ENCODE measurements at places on chromosomes 6 and 20.

GRCh38 chr6:88339761-88340160 is 173.6 kb upstream of the CNR1 start:
- DNase-seq = no peak

- no peak for DNase-seq
Measured at GRCh38 chr6:154384191-154384590, 27.6 kb upstream of the IPCEF1 start.

DNA sequence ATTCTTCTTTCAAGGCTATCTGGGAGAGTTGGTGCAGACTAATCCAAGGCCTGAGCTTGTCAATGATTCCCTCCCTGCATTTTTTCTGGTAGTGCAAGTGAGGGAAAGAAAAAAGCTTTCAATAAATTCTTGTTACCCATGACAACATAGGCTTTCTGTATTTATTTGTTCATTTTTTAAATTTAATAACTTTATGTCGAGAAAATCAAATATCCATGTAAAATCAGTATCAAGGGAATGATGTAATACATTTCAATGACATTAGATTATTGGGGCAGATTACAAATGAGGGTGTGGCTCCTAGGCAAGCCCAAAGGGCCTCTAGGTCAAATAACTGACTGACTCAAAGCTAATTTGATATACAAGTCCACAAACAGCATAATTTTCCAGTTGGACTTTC is 104.0 kb downstream of the GJA1 start:
- no peak for DNase-seq

DNA sequence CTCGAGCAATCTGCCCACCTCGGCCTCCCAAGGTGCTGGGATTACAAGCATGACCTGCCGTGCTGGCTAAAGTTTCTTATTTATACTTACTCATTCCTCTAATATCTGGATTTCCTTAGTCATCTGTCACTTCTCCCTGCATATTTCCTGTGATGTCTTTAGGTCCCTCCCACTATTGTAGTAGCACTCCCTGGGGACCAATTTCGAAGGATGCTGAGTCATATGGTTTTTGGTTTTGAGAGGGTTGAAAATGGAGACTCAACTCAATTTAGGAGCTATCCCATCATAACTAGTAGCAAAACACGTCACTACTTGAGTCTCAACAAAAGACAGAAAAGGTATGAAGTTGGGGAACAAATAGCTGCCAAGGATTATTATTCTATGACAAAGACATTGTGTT is 20.2 kb downstream of the MCUR1 start:
- DNase-seq = no peak

DNA sequence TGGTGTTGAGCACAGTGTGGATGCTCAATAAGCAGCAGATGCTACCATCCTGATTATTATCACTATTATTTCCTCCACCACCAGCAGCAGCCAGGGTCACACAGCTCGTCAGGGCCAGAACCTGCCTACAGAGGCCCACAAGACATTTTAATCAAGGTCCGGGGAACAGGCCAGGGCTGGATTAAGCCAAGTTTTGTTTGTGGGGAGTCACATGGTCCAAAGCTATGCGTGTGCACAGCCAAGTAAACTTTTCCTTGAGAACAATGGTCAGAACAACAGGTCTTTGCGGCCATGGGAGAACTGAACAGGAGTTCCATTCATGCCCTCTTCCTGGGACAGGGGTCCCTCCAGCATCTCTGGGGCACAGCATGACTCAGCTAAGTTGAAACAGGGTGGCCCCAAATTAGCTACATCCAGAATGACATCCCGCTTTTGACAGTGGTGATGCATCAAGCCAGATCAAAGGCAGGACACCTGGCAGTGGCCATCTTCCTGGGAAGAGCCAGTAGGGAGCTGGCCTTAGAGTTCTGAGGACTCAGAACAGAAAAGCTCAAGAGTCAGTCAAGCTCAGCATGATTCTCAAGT is 11.7 kb downstream of the SNTA1 start:
- DNase-seq = no peak

GRCh38 chr20:18388860-18389259 is 78.0 kb downstream of the DZANK1 start:
- DNase-seq = no peak

- DNase-seq = no peak
Measured at GRCh38 chr20:46368902-46369268, 37.5 kb downstream of the ELMO2 start.

DNA sequence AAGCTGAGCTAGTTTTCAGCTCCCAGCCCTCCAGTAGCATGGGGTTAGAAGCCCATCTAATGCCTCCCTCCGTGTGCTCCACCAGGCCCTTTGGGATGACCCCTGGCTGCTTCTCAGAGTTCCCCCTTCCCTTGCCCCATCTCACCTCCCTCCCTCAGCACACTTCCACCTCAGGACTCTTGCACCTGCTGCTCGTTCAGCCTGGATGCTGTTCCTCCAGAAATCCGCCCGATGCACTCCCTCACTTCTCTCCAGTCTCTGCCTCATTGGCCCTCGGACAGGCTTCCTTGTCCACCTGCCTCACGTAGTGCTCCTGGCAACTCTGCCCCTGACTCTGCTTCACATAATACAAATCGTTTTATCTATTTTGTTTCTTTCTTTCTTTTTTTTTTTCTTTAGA is 26.8 kb downstream of the FGD2 start:
- no peak for DNase-seq

DNA sequence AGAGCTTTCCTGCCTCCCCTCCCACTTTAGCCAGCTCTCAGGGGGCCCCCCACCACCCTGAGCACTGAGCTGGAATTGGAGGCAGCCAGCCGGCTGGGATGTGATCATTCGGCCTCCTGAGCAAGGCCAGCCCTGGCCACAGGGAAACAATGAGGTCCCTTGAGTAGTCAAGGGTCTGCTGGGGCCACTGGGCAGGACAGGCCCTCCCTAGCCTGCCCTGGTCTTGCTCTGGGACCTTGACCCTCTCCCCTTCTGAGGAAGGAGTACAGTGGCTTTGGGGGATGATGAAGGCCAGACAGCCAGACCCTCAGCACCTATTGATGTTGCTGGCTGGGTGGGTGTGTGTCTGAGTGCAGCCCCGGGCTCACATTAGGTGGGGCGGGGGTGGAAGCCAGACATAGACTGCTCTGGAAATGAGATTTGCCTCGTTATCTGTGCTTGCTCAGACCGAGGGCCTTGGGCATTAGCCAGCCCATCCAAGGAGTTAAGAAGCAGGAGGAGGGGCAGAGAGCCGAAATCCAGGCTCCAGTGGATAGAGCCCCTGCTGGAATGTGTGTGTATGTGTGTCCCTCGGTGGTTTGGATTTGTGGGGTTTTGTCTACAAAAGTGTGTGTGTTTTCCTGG is 21.3 kb downstream of the CD40 start:
- DNase-seq = no peak

GRCh38 chr20:23235173-23236027 is 115.2 kb upstream of the NXT1 start:
- no peak for DNase-seq

DNA sequence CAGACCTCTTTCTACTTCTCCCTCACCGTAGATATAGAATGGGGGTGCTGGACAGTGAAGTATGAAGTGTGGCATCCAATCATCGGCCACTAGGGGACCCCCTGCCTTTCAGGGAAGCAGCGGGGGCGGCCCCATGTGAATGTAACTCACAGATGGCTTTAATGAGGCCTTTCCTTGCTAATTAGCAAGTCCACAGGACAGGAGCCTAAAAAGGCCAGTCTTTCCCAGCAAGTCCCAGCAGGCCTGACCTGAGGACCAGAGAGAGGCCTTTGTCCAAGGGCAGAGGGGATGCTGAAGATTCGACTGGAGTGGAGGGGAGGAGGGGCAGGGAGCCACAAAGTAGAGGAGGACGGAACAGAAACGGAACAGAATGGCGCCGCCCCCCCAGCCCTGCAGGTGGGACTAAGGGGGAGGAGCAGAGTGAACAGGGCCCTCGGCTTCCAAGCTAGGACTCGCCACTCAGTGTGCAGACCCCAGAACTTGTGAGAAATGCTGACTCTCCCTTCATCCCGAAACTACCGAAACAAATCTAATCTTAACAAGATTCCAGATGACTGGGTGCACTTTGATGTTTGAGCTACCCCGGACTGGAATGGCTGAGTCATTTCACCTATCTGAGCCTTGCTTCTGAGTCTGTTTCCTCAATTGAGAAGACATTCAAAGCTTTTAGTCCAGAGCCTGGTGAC is 5.8 kb downstream of the C6orf132 start:
- no peak for DNase-seq

- no peak for DNase-seq
Measured at GRCh38 chr20:40667503-40667902, 21.5 kb downstream of the MAFB start.

DNA sequence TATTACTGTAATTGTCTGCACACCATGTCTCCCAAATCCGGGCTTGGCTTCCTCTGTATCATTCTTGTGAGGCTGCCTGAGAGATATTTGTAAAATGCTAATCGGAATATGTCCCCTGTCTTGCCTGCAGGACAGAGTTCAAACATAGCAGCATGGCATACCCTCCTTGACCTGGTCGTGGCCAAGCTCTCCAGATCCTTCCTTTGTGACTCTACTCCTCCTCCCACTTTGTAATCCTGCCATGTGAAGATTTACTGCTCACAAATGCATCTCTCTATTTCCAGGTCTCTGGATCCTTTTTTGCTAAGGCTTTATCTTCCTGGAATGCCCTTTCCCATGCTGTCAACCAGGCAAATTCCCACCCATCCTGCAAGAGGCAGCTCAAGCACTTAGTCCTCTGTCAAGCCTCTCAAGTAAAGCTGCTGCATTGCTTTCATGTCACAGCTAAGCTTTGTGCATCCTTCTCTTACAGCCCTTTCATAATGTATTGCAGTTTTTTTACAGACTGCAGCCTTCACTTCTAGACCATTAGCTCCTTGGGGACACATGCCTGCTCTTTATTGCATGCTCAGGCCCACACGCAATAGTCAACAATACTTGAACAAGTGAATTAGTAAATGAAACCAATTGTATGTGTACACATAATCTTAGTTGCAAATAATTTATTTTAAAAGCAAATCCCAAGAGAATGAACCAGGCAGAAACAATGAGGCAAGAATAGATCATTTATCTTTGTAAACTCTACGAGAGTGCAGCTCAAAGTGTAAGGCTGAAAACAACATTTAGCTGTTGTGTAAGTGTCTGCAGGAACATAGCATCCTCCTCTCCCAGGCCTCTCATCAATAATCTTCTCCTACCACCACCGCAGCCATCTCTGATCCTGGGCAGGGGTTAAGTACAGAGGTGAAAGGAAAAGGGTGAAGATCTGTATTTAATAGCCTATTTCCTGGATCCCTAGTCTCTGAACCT is 45.8 kb downstream of the HIVEP2 start:
- no peak for DNase-seq

DNA sequence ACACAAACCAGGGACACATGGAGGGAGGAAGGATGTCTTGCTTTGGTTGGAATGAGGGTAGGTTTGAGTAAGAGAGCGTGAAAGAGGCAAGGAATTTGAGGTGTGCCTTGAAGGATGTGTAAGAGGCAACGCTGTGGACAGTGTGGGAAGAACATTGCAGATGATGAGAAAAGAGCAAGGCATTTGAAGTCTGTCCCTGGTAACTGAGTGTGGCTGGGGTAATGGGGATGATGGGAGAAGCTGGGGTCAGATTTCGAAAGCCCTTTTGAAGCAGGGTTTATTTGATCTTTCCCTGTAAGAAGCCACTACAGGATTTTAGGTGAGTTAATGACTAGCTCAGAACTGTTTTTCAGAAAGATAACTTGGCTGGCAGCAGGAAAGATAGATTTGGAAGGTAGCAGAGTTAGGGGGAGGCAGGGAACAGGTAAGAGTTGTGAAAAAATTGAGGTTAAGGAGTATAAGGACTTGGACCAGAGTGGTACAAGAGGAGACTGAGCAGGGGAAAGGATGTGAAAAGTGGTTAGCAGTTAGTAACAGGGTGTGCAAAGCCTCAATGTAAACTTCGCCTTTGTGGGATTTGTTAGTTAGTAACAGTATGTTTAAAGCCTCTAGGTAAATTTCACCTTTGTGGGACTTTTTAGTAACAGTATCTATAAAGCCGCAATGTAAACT is 17.7 kb downstream of the UTRN start:
- no peak for DNase-seq

DNA sequence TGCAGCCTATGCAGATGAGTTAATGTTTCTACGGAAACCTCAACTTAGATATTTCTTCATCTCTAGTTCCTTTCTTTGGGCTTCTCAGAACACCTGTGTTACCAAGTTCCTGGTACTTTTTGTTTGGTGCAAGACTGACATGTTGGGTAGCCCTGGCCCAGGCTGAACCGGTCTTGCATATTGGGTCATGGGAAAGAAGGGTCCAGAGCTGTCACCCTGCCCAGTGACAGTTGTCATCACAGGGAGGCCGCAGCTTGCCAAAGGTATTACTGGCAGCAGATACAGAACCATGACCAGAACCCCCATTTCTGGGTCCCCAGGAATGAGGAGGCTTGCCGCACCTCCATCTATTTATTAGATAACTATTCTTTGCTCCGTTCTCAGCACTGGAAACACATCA is 40.2 kb downstream of the PDYN start:
- DNase-seq = no peak

DNA sequence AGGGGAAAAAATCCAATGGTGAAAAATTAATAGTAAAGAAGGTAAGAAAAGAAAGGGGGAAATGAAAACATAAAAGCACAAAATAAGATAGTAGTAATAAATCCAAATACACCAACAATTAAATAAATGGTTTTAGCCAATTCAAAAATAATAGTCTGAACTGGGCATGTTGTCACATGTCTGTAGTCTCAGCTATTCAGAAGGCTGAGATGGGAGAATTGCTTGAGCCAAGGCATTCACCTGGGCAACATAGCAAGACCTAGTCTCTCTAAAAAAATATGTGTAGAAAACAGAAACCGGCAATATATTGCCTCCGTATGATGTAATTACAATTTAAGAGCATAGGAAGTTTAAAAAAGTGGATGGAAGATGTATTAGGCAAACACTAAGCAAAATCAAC is 311.3 kb upstream of the FERMT1 start:
- no peak for DNase-seq

- no peak for DNase-seq
Measured at GRCh38 chr6:157226026-157226625, 97.2 kb downstream of the TMEM242 start.

DNA sequence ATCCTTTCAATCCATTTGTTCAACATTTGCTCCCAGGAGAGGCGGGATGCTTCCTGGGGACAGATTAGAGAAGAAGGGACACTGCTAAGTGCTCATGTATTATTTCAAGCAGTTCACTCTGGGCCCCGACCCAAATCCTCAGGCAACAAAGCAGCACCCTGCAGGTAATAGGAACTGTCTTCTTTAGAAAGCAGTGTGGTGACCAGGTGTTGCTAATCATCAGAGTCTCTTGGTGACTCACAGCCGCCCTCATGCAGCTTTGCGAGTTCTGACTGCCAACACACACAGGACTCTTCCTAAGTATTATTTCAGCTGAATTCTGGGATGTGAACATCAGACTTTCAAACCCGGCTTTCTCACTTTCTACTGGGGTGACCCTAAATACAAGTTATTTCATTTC is 356.4 kb downstream of the PRKN start:
- no peak for DNase-seq

DNA sequence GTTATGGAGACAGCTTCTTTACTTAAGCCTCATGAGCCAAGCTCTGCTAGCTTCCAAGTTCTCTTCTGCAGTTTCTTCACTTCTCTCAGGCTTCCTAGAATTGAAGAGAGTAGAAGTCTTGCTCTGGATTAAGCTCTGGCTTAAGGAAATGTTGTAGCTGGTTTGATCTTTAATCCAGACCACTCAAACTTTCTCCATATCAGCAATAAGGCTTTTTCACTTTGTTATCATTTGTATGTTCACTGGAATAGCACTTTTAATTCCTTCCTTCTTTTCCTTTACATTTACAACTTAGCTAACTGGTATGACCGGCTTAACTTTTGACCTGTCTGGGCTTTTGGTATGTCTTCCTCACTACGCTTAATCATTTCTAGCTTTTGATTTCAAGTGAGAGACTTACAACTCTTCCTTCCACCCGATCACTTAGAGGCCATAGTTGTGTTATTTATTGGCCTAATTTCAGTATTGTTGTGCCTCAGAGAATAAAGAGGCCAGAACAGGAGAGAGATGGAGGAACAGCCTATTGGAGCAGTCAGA is 236.6 kb upstream of the BMP2 start:
- DNase-seq = no peak

All from activated CD4-positive, alpha-beta T cell treated with anti-CD3 and anti-CD28 coated beads for 1 hour (primary cell).